ENCODE measurements at places on chromosomes 5 and 9.

DNA sequence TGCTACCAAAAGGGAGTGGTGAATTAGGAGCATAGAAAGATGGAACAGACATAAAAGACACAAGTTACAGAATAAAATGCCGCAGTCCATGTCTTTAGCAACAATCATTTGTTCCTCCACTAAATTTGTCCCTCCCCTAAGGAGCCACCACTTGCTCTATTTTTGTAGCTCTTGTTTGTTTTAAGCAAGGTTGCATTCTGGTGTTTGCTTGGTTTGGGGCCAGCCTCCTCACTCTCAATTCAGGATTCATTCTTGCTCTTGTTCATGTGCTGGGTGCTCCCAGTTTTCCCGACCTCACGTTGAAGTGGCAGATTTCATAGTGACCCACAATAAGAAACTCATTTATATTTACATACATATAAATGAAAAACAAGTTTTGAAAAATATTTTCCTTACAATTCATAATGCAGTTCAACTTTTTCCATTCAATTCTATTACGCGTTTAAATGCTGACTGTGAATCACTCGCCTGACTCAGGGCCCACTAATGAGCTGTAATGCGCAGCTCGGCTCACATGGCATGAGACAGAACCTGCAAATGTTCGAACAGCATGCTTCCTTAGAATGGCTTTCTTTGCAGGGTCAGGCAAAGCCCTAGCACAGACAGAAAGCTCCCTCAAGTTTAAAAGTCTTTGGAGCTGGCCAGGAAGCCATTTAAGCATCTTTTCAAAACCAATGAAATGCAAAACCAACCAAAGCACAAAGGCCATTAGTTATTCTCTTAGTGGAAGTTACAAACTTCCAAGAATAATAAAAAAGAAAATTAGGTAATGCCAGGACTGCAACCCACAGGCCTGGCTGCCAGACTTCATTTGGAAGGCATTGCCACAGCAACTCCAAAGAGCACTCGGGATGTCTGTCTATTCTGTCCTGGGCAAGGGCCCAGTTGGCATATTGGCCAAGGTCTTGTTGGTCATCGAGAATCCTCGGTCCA is 41.7 kb downstream of the RETREG1 start:
- DNase-seq = no peak

DNA sequence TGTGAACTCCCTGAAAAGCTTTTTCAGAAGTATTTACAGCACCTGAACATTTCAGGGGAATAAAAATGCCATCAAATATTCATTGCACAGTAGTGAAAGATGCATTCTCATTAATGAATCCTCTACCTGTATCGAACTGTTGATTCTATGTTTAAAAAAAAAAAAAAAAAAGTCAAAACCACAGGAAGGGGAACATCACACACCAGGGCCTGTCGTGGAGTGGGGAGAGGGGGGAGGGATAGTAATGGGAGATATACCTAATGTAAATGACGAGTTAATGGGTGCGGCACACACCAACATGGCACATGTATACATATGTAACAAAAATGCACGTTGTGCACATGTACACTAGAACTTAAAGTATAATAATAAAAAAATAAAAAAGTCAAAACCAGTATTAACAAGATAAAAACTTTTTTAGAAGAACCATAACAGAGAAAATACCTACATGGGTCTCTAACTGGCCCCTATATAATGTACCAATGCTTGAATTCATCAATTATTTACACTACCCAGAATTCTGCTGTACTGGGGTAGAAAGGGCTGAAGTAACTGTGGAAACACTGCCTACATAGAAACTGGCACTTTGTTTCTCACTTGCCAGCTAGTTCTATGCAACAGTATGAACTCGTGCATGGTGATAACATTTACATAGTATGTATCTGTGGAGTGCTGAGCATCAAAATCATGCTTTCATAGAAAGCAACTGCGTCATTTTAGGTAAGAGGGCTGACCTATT is 48.9 kb downstream of the GNAQ start:
- no peak for DNase-seq

GRCh38 chr9:1759771-1760300 is 255.3 kb upstream of the SMARCA2 start:
- DNase-seq = no peak

DNA sequence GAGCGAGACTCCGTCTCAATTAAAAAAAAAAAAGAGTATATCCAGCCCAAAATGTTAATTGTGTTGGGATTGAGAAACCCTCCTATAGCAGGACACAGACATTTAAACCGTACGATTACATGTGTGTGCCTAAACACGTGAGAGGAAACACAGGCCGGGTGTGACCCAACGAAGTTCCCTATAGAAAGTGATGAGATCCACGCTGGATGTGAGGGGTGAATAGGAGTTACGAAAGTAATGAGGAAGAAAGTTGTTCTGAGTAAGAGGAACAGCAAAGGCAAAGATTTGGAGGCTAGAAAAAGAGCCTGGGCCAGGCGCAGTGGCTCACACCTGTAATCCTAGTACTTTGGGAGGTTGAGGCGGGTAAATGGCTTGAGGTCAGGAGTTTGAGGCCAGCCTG is 13.6 kb downstream of the NAIF1 start:
- DNase-seq = no peak

- no peak for DNase-seq
Measured at GRCh38 chr5:172438319-172438668, 16.0 kb downstream of the SH3PXD2B start.

- DNase-seq = no peak
Measured at GRCh38 chr9:121204121-121204520, 2.5 kb upstream of the RAB14 start.

DNA sequence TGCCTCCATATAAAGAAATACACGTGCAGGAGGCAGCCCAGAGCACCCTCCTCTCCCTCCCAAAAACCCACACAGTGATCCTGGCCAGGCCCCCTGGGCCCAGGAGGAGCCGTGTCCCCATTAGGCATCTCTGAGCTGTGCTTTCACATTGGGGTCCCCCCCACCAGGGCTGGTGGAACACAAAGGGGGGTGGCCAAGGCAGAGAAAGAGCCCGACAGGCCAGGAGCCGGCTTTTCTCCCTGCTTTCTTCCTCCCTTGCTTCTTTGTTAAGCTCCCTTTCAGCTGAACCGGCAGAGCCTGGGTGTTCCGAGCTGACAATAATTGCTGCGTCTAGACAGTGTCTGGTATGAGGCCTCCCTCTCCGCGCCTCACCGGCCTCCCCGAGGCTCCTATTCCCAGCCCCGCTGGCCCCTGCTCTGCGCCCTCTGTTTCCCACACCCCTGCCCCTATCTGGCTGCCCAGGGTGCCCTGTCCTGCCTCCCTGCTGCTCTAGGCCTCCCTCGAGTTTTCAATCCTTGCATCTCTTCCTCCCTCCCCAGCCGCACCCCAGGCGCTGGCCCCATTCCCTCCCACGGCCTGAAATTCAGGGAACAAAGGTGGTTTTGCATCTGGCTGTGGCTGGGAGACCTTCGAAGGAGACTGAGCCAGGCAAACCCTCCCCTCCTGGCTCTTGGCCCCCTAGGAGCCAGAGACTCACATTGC is 120.6 kb downstream of the C9orf50 start:
- no peak for DNase-seq

DNA sequence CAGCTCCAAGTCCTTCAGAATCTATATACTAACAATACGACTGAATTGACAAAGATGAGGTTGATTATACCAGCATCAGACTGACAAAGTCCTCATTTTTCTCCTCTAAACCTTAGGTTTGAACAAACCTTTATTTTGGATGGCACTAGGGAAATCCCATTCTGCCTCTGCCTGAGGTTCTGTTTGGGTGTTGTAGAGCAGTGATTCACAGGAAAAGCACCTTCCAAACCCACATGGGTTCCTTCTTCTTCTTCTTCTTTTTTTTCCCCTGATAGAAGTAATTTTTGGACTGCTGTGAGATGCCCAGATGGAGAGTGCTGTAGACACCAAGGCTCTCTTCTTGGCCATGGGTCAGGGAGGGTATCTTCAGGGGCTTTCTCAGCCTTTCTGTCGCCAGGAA is 164.9 kb upstream of the PAPPA start:
- DNase-seq = no peak

DNA sequence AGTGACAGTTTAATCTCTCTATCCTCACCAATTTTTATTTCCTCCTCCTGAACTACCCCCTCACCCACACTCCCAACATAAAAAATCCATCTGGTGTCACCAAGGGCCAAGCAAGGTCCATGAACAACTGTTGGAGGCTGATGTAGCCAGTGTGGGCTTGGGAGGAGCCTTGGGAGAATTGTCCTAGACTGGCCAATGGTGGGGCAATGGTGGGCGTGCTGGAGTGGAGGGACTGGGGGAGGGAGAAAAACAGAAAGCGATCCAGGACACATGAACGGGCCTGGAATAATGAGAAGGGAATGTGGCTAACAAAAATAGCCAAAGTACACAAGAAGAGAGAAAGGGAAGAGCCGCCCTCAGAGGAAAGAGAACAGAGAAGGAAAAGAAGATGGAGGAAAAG is 272.6 kb downstream of the ENC1 start:
- DNase-seq = no peak

DNA sequence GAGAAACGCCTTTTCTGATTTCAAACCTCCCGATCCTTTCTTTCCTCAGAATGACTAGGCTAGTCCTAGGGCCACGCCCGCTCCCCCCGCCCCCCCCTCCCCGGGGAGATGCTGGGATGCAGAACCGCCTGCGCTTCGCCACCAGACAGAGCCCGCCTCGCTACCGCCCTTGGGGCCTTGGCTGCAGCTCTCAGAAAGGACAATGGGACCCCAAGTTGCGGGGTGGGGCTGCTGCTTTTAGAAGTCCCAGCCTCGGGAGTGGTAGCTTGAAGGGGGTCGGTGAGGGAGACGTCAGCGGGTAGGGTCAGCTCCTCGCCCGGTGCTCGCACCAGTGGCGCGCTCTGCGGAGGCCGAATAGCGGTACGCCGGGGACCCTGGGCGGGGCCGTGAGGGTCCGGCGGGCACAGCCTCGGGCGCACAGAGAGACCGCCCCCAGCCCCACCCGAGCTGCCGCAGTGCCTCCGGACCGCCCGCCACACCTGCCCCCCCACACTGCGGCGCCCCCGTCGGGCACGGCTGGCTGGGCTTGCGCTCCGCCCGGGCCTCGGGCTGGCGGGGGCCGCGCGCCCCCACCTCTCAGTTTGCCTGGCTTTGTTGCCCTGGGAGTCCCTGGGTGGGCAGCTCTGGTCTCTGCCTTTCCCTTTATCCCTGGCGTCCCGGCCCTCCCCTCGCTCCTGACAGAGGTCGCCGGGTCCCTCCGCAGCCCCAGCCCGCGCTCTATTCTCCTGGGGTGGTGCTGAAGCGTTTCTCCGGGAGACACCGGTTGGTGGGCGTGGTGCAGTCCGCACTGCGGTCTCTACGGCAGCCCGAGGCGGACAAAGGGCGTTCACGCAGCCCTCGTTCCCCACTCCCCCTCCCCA is 1.2 kb downstream of the MAP1B start:
- DNase-seq = no peak

DNA sequence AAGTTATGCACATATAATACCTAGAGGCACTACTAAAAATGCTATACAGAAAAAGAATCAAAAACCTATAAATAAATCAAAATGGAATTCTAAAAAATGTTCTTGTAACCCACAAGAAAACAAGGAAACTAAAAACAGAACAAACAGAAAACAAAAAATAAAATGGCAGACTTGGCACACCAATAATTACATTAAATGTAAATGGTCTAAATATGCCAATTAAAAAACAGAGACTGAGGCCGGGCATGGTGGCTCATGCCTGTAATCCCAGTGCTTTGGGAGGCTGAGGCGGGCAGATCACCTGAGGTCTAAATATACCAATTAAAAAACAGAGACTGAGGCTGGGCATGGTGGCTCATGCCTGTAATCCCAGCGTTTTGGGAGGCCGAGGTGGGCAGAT is 142.2 kb downstream of the SLIT3 start:
- no peak for DNase-seq

DNA sequence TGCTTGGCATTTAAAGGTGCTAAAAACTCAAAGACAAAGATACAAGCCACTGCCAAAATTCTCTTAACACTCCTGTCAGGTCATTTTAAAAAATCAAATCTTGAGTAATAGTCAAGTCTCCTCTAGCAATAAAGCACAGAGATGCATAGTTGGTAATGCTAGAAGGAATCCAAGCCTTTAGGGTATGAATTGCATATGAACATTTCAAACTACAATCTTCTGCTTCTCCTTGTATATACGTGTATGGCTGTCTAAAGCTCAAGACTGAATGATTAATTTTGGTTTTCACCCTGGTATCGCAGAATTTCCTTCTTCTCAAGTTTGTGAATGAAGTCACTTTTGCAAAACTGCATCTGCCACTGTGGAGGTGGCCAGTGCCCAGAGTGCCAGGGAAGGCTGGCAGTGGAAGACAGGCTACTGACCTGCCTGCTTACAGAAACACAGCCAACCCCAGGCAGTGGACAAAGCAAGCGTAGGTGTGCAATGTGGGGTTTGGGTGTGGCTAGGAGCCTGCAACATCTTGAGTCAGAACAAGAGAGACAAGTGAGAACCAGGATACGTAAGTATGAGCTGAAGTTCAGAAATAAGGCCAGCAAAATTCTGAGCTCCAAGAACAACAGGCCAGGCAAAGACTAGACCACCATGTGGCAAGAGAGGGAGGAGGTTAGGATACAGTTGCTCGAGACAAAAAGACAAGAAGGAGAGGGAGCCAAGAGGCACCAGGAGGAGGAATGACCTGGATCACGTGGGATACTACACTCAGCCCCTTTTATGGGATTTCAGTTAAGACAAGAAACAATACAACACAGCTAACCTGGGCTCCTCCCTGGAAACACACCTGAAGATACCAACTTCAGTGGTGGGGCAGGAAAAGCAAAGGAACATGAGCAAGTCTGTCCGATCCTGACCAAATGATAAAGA is 22.6 kb downstream of the MYO10 start:
- DNase-seq = no peak

DNA sequence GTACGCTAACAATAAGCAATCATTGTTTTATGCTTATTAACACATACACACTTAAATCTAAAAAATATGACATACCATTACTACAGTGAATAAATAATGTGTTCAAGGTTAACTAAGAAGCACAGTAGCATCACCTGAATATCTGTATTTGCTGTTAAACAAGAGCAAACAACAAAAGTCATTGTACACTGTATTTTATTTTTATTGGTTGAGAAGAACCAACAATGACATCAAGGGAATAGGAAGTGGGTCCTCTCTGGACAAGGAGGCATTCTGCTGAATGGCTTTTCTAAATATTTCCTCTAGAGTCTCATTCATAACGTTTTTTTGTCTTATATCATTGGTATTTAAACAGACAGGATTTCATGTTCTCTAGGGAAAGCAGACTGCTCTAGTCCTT is 460.4 kb downstream of the CDH9 start:
- DNase-seq = no peak

DNA sequence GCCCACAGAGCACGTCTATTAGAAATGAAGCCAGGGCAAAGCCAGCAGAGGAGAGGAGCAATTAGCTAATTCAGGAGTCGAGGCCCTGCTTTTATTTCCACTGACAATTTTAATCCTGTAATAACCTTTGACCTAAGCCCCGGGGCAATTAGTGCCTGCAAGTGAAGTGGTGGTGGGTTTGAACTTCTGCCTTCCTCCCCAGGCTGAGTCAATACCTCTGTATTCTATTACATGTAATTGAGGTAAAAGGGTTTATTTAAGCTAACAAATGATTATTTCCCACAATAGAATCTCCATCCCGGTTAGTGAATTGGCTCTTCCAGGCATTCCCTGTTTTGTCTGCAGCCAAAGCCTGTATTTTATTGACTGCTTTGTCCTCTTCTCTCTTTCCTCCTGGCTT is 49.9 kb downstream of the FGF18 start:
- DNase-seq = no peak

All from stimulated activated CD8-positive, alpha-beta memory T cell treated with anti-CD3 and anti-CD28 coated beads, Interleukin-4, amount 100 ng/mL, for 1 hour (primary cell).